ENCODE measurements at places on chromosomes 2 and 18.

GRCh38 chr2:180061546-180061945, 54.4 kb upstream of the CWC22 start:
- no peak for DNase-seq

DNA sequence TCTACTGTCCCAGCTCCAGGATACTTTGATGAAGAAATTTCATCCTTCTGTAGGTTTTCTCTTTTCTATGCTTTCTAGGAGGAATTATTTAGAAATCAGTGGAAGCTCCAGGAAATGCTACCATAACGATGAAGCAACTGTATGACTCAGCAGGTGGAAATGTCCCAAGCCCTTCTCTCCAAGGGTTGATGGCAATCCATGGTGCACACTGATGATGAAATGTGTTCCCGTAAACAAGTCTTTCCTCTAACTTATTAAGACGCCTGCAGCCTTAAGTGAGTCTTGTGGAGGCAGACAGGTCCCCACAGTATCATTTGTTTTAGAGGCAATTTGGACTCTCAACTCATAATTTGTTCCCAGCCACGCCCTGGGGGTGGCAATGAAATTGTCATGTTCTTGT, 777.6 kb upstream of the SOX11 start:
- no peak for DNase-seq

DNA sequence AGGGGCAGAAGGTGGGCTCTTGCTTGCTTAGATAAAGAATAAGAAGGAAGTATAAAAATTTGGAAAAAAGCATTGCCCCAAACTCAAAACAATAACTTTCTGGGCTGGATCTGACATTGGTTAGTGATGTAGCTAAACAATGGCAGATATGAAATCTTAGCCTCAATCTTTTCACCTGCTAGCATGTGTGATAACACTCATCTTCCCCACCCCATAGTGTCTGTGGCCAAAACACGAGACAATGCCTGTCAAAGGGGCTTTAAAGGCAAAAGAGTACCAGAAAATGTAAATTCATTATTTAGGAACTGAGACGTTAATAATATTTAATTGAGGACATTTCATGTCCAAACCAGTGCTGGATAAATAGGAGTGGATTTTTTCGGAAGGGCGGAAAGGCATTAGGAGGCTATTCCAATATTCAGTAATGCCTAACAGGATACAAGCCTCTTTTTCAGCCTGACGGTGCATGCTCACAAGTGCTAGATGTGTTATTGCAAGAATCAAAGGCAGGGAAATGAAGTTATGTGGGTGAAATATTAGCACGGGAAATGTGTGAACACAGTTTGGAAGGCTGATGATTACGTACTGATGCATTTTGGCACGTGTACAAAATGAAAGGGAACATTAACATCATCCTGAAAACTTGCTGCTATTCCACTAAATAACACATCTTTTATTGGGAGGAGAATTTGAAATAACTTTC, 395.7 kb downstream of the GALR1 start:
- no peak for DNase-seq

DNA sequence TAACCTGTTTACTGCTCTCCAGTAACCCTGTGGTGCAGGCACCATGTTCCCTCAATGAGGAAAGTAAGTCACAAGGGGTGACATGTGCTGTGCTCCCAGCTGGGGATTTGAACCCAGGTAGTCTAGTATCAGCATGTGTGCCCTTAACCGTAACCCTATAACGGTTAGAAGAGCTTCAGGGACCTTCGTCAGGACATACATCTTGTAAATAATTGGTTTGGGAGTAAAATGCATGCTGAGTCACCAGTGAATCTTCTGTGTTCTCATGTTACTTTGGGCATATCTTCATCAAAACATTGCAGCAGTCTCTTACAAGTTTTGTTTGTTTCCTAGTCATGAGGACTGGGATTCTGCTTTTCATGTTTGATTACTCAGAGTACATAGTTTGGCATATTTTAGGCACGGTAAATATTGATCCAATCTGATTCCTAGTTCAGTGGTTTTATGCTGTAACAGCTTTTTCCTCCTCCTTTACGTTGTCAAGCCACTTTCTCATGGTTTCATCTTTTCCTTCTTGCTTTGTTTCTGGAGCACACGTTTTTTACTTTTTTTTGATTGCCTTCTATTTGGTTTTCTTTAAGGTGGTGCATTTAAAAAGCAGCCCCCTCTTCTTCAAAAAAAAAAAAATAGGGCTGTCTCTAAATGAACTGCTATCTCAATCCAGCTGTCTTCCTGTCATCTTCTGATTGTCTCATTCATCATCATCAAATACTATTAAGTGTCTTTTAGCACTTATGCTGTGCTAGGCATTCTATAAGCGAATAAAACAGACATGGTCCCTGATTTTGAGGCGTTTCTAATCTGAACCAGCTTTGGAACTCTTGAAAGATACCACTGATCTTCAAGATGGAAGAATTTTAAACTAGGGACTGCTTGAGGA, 50.4 kb downstream of the CLIP4 start:
- no peak for DNase-seq

DNA sequence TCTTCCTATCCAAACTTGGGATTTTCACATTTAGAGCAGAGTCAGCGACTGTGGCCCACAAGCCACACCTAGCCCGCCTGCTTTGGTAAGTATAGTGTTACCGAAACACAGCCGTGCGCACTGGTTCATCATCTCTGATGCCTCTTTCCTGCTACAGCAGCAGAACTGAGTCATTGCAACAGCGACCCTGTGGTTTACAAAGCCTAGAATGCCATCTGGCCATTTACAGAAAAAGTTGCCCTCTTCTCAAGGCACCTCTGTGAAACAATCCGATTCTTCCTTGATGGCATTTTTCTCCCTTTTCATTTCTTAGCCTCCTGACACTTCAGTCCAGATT, 10.7 kb upstream of the IAH1 start:
- DNase-seq = no peak

- DNase-seq = no peak
Observed at GRCh38 chr2:219125225-219125885, 35.3 kb downstream of the NHEJ1 start.

- no peak for DNase-seq
Observed at GRCh38 chr2:20674309-20674965, 7.5 kb downstream of the GDF7 start.

GRCh38 chr2:30965022-30965531, 157.8 kb upstream of the CAPN13 start:
- DNase-seq = no peak

GRCh38 chr18:36334798-36335197, 37.3 kb downstream of the FHOD3 start:
- no peak for DNase-seq

DNA sequence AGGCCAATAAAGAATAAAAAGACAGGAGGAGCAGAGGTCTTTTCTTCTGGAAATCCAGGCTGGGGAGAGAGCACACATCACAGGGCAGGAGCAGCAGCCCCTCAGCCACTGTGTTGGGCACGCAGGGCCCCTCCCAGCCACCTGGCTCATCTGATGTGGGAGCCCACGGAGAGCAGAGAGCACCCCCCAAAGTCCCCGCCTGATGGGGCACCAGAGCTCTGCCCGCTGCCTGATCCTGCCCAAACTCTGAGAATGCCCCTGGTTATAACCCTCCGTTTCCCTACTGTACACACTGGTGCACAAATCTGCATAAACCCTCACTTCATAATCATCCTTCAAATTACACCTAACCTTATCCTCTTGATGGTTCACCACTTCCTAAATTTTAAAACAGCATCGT, 111.3 kb downstream of the HDAC4 start:
- DNase-seq = no peak

- DNase-seq = no peak
Observed at GRCh38 chr2:8306530-8307351, 375.1 kb upstream of the ID2 start.

- no peak for DNase-seq
Observed at GRCh38 chr18:21513741-21514140, 86.8 kb downstream of the ESCO1 start.

- no peak for DNase-seq
Observed at GRCh38 chr2:242085941-242086621, 216.6 kb downstream of the RTP5 start.

DNA sequence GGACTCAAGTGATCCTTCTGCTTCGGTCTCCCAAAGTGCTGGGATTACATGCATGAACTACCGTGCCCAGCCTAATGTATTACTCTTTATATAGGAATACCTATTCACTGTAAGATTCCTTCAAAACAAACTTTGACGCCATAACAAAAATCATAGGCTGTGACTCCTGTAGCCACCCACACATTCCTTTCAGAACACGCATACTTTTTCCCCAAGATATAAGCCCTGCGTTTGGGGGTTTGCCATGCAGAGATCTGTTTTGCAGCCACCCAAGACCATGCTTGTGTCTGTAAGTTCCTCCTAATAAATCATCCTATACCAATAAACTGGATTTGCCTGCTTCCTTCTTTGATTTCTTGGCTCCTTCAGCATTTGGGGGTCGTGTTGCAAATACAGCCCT, 46.0 kb upstream of the STON1 start:
- DNase-seq = no peak

- no peak for DNase-seq
Observed at GRCh38 chr2:119438128-119438656, 6.5 kb downstream of the TMEM37 start.

DNA sequence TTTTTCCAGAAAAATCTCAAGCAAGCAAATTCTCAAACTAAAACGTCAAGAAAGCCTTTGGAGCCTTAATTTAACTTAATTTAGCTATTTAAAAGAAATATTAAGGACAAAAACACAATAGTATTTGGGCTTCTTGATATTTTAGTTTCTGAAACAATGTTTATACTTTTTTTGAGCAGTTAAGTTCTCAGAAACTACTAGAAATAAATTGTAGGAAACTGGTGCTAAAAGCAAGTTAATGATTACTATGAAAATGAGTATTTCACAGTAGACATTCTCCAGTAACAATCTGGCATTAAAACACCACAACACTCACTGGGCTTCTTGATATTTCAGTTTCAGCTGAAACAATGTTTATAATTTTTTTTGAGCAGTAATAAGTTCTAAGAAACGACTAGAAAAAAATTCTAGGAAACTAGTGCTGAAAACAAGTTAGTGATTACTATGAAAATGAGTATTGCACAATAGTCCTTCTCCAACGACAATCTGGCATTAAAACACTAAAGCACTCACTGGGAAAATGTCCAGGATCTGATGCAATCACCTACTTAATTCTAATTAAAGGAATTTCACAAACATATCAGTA, 45.1 kb downstream of the TRAK2 start:
- DNase-seq = no peak

DNA sequence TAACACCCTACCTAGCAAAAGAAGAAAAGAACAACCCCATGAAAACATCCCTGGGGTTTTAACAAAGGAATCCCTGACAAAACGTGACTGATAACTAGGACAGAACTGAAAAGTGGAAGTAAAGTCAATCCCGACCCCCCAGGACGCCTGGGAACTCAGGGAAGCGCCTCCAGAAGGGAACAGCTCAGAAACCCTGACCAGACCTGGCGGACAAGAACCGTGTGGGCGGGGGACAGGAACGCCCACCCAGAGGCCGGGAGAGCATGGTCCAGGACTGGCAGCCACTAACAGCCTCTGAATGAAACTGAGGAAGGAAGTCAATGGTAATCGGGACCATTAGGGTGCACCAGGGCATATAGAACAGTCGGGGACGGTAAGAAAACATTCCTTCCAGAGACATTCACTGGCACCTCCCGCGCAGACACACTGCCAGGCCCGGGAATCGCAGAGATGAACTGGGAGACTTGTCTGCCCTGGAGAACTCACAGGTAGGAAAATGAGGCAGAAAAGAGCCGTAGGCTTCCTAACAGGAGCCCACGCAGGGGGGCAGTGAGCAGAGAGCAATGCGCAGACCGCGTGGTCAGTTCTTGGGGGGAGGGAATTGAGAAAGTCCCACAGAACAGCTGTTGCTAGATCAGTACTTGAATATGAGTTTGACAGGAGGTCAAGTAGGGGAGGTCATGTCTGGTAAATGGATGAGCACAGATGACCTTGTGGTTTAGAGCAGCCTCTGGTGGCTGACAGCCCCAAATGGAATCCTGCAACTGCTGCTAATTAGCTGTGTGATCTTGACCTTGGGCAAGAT, 1.3 kb upstream of the TBC1D8 start:
- DNase-seq = no peak

GRCh38 chr2:145495590-145495989, 975.7 kb upstream of the ZEB2 start:
- DNase-seq = no peak

- no peak for DNase-seq
Observed at GRCh38 chr2:107305966-107306365, 420.0 kb upstream of the ST6GAL2 start.

GRCh38 chr2:152648336-152648735, 68.9 kb downstream of the PRPF40A start:
- DNase-seq = no peak

- no peak for DNase-seq
Observed at GRCh38 chr2:175002547-175003274, 2.5 kb downstream of the CHN1 start.

DNA sequence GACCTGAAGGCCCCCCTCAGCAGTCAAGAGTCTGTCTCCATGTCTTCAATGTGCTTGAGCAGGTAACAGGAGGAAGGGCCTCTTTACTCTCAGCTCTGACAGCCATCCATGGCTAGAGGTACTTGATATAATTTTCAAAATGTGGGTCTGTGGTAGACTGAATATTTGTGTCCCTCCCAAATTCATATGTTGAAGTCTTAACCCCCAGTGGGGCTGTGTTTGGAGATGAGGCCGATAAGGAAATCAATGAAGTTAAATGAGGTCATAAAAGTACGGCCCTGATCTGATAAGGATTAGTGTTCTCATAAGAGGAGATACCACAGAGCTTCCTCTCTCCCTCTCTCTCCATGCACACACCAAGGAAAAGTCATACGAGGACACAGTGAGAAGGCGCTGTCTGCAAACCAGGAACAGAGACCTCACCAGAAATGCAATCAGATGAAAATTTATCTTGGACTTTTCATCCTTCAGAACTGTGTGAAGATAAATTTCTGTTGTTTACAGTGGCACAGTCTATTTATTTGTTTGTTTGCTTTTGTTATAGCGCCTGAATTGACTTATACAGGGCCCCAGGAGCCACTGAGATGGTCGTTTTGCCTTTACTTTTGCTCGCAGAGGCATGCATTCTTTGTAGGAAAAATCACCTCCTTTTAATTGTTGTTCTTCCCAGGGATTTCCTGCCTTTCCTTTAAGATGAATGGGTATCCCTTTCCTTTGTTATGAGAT, 274.8 kb upstream of the TRIB2 start:
- no peak for DNase-seq

DNA sequence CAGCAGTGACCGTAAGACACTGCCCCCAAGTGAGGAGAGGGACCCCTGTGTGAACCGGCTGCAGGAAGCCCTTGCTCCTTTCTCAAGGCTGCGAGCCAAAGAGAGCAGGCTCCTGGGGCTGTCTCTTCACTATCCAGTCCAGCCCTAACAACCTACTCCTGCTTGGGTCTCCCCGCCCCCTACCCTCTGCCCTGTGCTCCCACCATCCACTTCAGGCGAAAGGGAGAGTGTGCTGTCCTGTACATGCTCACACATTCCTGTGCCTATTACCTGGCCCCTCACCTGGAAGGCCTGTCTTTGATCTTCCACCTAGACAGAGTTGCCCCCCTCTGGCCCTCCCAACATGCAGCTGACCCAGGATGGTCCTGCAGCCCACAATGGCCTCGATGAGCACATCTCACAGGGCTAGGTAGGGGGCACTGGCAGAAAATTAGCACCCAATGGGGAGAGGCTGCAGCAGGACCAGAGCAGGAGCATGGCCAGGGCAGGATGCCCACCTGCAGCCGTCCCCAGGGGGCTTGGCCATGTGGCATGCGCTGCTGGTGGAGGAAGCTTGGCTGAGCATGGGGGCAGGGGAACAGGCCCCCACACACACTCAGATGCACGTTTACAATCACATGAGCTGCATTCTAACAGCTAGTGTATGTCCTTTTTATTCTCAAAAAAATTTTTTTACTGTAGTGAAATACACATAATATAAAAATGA, 93.5 kb downstream of the POLR1A start:
- DNase-seq = no peak
